ENCODE measurements at places on chromosomes 4 and X. TPM values are rescaled to one million over a fixed set of nuclear protein-coding genes. Genes with fewer than 3 reads are reported as not detected.

DNA sequence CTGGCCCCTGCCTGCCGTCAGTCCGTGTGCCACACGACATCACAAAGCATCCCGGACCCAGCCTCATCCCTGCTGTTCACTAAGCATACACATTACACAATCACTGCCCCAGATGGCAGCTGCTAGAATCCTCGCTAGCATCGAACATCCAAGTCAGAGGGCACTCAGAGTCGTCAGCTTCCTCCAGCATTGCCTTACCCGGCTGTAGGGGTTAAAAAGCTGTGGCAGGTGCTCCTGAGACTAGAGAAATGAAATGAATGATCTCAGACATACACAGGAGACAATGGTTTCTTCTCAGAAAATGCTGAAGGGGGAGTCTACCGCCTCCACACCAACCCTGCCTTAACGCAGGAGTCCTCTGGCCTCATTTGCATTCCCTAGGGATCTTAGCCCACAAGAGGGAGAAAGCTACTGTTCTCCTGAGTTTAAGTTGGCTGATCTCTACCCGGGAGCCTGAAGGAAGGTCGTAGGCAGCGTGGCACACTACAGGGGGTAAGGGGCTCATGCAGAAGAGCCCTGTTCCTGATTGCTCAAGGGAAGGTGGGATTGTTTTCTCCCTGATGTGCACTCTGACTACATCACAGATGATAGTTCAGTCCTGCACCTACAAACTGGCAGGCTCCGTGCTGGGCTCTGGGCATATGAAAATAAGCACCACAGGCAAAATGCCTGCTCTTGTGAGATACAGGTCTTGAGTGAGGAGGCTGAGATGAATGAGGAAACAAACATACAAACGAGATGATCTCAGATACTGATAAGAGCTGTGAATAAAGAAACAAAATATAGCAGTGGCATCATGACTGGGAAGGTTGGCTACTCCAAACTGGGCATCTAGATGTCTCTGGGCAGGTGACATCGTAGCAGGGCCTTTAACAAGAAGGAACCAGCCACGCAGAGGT lies 2.6 kb upstream of the KIAA0232 start:
- DNase-seq = no peak

DNA sequence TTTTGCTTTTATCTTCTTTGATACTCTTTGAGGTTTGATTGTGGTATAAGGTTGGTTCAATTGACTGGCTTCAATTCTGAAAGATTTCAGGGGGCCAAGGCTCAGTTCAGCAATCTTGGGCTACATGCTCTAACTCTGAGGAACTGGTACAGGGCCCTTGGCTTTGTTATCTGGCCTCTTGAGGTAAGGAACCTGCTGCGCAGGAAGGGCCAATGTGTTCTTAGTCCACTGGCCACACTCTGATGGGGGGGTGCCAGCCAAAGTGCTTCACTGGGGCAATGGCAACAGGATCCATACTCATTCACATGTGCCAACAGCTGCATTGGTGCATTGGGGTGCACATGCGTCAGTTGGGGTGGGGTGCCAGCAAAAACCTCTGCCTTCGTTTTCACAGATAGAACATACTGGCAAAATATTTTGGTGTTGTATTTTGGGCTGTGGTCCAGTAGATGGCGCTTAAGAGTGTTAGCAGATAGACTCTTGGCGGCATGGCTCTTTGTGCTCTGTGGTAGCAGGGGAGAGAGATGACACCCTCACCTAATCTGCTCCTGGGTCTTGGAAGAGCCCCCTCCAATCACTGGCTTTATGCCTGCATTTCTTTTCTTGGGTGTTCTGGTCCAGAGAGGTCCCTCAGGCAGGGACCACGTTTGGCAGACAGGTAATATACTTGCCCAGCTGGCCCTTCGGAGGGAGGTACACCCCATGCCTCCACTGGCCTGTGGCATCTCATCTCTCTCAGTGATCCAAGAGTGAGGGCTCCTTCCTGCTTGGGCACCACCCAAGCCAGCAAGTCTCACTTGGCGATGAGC lies 42.9 kb downstream of the NDST3 start:
- no peak for DNase-seq

- no peak for DNase-seq
These were observed 10.4 kb upstream of the DRD5 start for GRCh38 chr4:9771034-9771433.

GRCh38 chrX:10518073-10518472 lies 102.3 kb downstream of the MID1 start:
- no peak for DNase-seq

DNA sequence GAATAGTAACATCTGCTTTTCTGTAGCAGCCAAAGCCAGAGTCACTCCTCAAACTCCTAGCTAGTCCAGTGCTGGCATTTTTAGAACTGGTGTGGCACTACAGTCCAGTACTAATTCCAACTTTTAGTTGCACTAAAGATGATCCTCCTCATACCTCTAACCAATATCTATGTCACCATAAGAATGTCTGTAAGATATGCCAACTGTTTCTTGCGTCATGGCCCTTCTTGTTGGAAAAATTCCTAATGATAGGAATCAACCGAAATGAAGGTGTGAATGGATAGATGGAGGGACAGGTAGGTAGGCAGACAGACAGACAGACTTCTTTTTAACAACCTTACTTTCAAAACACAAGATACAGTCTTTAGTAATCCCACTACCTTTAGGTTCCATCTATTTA lies 74.6 kb upstream of the PRSS48 start:
- DNase-seq = no peak

- no peak for DNase-seq
These were observed 82.2 kb downstream of the APBB2 start for GRCh38 chr4:41132055-41132683.

DNA sequence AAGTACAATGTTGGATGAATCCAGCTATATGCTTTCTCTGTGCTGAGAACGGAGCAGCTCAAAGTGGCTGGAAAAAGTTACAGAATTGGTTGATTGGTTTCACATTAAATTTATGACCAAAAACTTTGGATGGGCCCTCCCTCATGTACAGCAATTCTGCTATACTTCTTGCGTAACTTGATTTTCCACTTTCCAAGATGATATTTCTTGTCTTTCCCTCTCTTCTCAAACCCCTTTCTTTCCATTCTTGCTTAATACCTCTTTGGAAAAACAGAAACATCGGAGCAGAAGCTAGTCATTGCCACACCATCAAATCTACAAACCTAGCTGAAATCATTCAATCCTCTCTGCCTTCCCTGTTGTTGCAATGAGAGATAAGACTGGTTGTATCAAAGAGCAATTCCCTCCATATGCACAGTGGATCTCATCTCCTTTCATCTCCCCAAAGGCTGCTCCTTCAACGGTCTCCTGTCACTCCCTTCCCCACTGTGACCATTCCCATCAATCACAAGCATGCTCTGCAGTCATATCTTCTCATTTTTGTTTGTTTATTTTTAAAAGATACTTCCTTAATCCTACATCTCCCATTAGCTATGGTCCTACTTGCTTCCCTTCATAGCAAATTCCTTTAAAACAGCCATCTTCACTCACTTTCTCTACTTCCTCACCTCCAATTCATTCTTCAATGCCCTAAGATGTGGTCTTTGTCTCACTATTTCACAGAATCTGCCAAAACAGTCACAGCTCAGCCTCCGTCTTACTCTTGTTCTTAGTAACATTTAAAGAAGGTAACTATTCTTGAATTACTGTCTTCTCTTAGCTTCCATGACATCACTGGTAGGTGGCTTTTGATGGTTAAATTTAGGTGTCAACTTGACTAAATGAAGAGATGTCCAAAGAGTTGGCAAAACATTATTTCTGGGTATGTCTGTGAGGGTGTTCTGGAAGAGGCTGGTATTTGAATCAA lies 145.5 kb downstream of the FAM13A start:
- no peak for DNase-seq

GRCh38 chr4:128337863-128338262 lies 50.2 kb upstream of the PGRMC2 start:
- DNase-seq = no peak

Gene SATL1
- total RNA-seq = not detected

Gene SYP
- total RNA-seq = 4.4 TPM
